Tibial nerve (tissue), 4 donors: ENCODE measurements at places on chromosomes 5 and 9. TPM values are rescaled to one million over a fixed set of nuclear protein-coding genes. Genes with fewer than 3 reads are reported as not detected.

GRCh38 chr9:70978085-70978484, 143.3 kb downstream of the TRPM3 start:
- no peak for DNase-seq

DNA sequence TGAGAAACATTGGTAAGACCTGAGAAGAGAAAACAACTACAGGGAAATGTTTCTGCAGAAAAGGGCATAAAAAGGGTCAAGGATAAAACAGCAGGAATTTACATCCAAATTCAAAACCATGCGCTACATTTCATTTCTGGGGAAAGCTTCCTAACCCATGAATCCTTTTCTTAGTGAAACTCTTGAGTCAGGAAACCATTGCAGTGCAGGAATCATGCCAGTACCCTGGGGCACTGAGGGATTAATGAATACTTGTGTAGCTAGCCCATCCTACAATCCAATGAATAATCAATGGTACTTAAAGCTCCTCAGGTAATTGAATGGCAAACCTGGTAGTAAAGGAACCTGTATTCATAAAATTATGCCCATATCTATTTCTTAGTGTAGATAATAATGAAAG, 580.5 kb downstream of the TLE1 start:
- no peak for DNase-seq

Gene BTNL9
- 42.3 TPM for total RNA-seq

DNA sequence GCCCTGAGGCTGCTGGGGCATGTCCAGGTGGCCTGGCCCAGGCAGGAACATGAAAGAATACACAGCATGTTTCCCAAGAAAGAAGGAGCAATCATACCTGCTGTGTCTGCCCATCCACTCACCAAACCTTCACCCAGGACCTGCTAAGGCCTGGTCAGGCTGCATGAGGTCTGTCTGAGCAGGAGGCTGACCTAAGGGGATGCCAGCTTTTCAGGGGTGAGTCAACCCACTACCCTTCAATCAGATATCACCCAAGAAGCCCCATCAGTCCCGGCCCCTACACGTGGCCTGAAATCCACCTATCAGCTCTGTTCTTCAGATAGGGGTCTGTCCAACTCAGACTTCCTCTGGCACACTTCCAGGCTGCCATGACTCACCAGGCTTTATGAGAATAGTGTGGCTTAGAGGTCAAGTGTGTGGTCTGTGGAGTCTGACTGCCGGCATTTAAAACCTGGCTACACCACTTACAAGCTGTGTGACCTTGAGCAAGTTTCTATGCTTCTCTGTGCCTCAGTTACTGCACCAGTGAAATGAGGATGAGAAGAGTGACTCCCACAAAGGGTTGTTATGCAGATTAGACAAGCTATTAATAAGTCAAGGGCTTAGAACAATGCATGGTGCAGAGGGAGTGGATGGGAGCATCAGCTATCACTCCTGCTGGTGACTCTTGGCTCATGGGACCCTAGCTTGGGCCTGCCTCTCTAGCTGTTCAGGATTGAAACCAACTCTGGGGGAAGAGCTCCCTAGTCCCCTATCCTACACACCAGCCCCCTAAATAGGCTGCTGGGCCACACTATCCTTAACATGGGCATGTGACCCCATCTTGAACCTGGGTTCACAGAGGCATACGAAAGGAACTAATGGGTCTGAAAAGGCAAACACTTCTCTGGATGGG, 130.3 kb downstream of the PAX5 start:
- no peak for DNase-seq

Gene PTPRD
- 5.1 TPM for total RNA-seq

DNA sequence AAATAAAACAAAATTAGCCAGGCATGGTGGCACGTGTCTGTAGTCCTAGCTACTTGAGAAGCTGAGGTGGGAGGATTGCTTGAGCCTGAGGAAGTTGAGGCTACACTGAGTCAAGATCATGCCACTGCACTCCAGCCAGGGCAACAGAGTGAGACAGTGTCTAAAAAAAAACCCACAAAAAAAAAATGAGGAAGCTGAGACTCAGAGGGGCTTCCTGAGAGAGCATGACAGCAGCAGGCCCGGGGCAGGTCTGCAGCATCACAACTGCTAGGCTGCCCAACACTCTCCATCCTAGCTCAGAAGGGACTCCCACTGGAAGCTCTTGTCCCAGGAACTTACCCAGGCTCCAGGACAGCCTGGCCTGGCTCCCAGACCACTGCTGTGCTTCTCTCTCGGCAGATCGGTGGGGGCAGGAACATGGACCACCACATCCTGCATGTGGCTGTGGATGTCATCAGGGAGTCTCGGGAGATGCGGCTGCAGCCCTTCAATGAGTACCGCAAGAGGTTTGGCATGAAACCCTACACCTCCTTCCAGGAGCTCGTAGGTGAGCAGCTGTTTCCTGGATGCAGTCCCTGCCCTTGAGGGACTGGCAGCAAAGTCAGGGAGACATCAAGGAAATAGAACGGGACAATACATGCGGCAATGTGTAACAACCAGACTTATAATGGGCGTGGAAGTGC, 19.1 kb downstream of the PTGS1 start:
- DNase-seq: no peak

- no peak for DNase-seq
Observed at GRCh38 chr5:106262395-106262794, 1408.3 kb downstream of the EFNA5 start.

DNA sequence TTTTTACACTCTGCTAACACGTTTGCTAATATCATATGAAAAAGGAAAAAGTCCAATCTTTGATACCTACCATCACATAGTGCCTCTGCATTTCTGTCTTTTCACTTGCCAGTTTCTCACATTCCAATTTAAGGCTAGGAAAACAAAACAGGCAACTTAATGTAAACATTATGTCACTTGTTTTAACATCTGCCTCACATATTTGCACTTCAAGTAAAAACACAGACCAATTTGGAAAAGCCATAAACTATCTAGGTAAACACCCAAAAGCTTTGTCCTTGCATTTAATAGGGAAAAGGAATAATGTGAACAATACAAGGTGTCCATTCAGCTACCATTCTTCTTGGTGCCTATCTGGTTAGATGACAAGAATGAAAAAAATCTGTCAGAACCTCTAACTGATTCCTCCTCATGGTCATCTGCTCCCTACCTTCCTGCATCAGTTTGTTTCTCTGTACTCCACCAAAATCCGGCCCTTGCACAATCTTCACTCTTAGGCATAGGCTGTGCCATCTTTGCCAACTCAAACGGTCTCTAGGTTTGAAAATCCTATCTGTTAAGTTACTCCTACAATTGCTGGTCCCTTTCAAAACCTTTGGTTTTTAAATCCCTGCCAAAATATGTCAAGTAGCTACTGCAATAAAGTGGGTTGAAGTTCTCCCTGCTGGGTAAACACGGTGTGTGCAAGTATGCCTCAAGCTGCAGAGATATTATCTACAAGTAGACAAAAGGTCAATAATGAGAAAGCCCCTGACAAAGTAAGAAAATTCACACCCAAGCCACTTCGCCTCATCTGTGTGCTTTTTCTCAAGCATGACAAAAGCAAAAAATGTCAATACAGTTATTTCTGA, 3.4 kb downstream of the TLE1 start:
- DNase-seq: no peak

Gene PIGO
- total RNA-seq: 23.2 TPM

DNA sequence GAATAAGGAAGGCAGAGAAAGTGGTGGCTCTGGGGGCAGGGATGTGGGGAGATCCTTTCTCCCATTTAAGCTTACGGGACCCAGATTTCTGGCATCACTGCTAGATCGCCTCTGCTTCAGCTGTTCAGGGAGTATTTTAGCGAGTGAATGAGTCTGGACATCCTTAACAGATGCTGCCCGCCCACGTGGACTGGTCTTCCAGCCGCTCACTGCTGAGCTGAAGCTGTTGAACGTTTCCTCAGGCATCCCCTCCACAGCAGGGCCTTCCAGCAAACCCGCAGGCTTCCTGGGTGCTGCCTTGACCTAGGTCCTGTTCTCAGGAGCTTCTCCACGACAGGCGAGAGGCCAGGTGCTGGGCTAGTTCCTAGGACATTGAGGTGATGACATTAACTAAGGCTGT, 144.4 kb upstream of the EFNA5 start:
- DNase-seq: no peak

Gene IL9
- not detected for total RNA-seq

Gene IFNA13
- not detected for total RNA-seq

DNA sequence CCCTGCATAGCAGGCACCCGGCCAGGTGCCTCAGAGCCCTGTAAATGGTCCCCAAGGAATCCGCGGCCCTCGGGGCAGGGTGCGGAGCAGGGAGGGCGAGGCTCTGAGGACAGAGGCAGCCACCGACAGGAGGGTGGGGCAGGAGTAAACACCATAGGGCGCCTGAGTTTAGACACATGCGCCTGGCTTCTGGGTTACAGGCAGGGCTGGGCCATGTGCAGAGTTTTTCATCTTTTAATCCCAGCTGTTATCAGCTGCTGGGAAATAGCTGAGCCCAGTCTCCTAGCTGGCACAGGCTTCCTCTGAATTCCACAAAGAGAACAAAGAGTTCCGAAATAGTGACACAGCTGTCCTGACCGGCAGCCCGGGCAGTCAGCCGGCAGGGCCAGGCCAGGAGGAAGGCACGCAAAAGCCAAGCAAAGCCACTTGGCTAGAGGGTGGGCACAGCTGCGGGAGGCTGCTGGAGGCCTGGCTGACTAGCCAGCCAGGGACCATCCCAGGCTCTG, 98.9 kb upstream of the PHYKPL start:
- DNase-seq: peak; percentile 19

DNA sequence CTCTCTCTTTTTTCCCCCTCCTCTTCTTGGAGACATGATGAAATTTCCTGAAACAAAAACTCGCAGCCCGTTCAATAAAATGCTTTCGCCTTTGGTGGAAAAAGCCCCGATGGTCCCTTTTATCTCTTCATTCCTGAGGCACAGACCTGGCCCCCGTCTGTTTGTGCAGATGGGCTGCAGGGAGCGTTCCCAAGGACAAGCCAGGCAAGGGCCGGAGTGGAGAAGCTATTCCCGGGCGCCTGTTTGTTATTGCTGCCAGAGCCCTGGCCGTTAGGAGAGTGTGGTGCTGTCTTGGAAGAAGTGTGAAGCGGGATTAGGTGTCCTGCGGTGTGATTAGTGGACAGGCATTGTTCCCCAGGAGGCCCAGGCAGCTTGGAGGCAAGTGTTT, 71.9 kb downstream of the SMIM23 start:
- DNase-seq: no peak

- DNase-seq: peak; percentile 29
Observed at GRCh38 chr9:126722252-126722921, 82.5 kb upstream of the ZBTB43 start.

DNA sequence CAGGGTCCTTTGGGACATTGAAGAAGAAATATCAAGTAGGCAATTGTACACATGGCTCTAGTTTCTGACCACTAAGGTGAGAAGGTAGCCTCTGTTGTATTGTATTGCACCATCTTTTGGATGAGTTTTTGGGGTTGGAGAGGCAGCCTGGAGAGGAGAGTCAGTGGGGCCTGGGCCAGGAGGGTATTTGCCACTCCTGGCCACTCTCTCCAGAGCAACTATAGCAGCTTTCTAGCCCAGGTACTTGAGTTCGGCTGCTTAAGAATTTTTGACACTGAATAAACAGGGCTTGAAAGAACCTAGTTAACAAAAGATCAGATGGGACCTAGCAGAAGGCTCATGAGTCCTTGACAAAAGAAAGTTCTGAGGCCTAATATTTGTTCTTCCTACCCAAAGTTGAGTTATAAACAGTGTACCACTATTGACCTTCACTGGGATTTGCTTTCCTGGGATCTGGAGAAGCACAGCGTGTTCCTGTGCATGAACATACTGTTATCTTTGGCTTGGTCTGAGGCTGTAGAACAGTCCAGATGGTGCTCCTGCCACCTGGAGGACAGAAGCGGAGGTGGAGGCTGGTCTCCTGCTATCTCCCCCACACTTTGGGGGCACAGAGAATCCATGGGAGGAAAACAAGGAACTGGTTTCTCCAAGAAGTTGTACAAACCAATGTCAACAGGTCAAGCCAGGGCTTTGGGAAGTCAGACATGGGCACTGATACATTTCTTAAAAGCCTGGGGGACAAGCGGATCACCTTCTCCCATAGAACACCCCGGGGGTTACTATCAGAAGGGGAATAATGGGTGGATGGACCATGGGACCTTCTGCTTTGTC, 110.4 kb upstream of the LIFR start:
- peak; percentile 38 for DNase-seq

DNA sequence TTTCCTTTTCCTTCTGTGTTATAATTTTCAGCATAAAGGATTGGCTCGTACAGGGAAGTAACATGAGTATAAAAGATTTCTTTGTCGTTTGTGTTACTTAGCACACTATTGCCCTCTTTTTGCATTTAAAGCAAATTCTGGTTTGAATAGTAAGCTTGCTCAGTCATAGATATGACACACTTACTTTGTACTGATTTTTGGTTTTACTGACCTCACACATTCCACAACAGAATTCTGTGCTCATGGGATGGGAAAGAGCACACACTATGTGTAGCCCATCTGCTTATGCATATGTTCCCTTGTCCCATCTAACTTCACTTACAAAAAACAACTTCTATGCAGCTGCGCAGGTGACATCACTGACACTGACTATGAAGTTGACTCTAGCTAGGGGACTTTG, 111.9 kb upstream of the MTAP start:
- no peak for DNase-seq

- peak; percentile 24 for DNase-seq
Observed at GRCh38 chr5:145811834-145812625, 23.1 kb downstream of the PRELID2 start.

Gene LECT2
- total RNA-seq: not detected

Gene GRM6
- not detected for total RNA-seq

- no peak for DNase-seq
Observed at GRCh38 chr9:77218612-77219011, 41.3 kb downstream of the VPS13A start.

DNA sequence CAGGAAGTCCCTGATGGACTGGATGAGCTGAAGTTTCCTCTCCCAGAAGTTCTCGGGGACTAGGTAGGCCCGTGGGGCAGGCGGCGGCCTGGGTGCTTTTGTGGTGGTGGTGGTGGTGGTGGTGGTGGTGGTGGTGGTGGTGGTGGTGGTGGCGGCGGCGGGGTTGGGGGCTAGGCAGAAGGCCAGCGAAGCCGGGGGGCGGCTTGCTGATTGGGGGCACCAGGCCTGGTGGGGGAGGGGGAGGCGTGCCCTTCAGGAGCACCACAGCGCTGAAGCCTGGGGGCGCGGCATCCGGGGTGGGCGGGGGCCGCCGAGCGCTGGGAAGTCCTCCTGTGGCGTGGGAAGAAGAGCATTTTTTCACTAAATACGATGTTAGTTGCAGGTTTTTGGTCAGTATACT, 26.9 kb downstream of the SPATA31C1 start:
- no peak for DNase-seq

DNA sequence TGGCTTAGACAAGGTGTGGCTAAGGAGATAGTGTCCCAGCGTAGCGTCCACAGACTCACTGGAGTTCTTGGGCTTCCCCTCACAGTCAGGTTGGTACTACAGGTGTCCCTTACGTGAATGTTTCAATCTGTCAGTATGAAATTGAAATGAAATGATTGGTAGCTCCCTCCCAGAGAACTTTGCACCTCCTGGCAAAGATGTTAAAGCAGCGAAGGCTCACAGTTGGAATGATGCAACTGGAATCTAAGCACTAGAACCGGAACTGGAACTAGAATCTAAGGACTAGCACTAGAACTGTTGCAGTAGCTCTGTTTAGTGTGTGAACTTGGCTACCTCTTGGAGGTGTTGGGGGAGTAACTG, 1.1 kb downstream of the SLC31A1 start:
- DNase-seq: no peak

GRCh38 chr9:1025131-1025530, 25.0 kb upstream of the DMRT2 start:
- DNase-seq: no peak
